NCI-H1048 (cell line): ENCODE measurements at places on chromosomes 6 and 20.

DNA sequence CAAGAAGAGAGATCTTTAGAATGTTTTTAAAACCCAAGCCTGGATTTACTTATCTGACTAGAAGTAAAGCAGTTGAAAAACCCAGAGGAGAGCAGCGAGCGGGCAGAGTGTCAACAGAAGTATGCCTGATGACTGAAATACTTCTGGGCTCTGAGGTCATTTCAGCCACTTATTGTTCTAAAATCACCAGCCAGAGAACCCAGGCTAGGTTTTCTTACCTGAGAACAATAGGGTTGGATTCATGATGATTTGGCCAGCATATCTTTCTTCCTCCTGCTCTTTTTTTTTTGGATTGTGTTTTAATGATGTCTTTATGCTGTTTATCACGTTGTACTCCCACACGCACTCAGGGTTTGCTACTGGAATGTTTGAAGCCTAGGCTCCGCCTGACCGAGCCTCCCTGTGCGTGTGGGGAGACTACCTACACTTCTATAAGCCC, 63.0 kb upstream of the KIF25 start:
- no peak for DNase-seq

DNA sequence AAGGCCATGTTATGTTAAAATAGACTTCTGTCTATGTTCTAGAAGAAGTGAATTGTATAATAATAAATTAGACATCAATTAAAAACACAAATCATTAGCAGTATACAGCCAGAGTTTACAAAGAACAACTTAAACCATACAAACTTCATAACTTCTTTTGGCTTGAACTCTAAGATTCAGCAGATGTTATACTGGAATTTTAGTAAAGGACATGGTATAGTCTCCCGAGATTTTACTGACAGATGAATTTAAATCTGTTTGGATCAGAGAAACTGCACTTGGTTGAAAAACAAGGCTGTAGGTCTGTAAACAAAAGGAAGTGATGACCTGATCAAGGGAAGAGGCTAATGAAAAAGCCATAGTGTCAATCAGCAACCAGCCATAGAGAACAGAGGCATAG, 132.6 kb upstream of the TBX18 start:
- no peak for DNase-seq

- DNase-seq: no peak
Measured at GRCh38 chr6:7545316-7546019, 4.0 kb downstream of the DSP start.

DNA sequence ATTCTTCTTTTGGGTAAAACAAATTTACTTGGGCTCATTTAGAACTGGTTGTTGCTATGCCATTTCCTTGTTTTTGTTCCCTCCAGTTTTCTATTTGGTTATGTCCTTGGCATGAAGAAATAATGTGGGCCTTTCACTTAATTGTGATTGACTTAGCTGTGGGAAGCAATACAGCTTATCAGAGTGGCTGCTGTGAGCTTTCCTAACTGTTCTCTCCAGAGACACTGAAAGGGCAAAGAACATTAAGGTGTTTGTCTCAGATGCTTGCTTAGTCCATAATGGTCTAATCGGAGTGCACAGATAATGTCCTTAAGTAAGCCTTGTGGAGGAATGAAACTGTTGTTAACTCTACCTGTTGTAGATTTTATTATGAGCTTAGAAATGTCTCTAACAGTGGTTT, 56.6 kb downstream of the SH3BGRL2 start:
- no peak for DNase-seq

GRCh38 chr6:170297576-170298330, 6.9 kb upstream of the DLL1 start:
- no peak for DNase-seq

GRCh38 chr6:98024359-98024758, 741.3 kb upstream of the MMS22L start:
- DNase-seq: no peak

GRCh38 chr20:41365777-41366545, 657 bp downstream of the EMILIN3 start:
- DNase-seq: no peak
